ENCODE measurements at places on chromosomes 7 and 10. TPM values are rescaled to one million over a fixed set of nuclear protein-coding genes. Genes with fewer than 3 reads are reported as not detected.

The CPSF4 gene
- total RNA-seq: 24.7 TPM

The NRG3 gene
- 3.2 TPM for total RNA-seq

The IRF5 gene
- 0.17 TPM for total RNA-seq

The SRPK2 gene
- 97.9 TPM for total RNA-seq

The C7orf33 gene
- not detected for total RNA-seq

The TMEM184A gene
- total RNA-seq: 0.05 TPM

The ZNF518A gene
- 18.4 TPM for total RNA-seq

The TAS2R4 gene
- total RNA-seq: 0.42 TPM

The GALNT17 gene
- not detected for total RNA-seq

The PKD2L1 gene
- not detected for total RNA-seq

The RGR gene
- total RNA-seq: not detected

The ZNF394 gene
- 41.7 TPM for total RNA-seq

The LRRC61 gene
- 18.0 TPM for total RNA-seq

The HOXA10 gene
- total RNA-seq: 3.7 TPM

The KCND2 gene
- total RNA-seq: 0.17 TPM

The ZC3HAV1L gene
- 16.4 TPM for total RNA-seq

The STEAP4 gene
- not detected for total RNA-seq

The ZNF800 gene
- total RNA-seq: 15.2 TPM

GRCh38 chr10:104293011-104293410 is 24.0 kb downstream of the GSTO2 start:
- DNase-seq: peak; percentile 56

DNA sequence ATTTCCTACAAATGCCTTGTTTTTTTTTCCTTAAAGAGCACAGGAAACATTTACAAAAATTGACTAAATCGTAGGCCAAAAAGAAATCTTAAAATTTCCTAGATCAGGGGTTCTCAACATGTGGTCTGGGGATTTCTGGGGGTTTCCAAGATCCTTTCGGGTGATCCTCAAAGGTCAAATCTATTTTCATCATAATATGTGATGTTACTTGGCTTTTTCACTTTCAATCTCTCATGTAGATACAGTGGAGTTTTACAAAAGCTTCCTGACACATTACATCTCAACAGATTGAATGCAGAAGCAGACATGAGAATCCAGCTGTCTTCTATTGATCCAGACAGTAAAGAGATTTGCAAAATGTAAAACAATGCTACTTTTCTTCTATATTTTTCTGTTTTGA is 497.3 kb downstream of the INHBA start:
- DNase-seq: no peak

DNA sequence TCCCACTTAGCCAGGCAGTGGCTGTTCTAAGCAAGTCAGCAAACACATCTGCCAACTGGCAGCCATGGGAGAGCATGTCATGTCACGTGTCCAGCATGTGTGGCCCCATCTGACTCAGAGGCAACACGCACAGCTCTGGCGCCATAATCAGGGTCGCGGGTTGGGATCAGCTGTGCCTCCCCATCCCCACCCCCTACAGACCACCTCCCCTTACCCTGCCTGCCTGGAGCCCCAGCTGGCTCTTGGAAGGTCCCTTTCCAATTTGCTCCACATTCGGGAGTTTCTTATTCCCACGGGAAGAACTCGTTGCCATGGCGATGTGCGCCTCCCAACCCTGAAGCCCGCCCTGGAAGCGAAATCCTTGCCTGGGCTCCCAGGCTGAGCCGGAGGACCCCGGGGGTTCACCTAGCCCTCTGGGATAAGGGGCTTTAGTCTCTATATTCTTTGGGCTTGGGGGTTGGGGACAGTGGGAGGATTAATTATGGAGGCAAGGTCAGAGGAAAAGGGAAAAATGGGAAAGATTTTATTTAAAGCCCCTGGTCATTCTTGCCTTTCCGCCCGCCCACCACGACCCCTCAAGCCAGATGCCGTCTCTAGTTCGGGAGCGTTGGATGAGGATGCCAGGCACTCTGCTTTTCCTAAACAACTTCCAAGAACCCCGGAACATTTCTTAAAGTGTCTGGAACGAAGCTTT is 283.7 kb downstream of the ZEB1 start:
- DNase-seq: peak; percentile 23

- no peak for DNase-seq
Measured at GRCh38 chr7:44985033-44985695, 6.3 kb upstream of the MYO1G start.

GRCh38 chr7:88666626-88667025 is 92.9 kb upstream of the ZNF804B start:
- no peak for DNase-seq

DNA sequence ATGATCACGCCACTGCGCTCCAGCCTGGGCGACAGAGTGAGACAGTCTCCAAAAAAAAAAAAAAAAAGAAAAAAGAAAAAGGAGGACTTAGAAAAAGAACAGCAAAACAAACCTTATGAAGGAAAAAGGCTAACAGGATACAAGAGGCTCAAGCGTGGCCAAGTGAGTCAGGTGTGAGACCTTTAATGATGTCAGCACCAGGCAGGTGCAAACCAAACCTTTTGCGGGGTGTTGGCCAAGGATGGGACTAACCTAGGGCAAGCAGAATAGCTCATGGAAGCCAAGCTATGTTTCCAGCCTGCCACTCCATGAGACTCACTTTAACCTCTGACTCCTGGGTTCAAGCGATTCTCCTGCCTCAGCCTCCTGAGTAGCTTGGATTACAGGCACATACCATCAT is 11.3 kb upstream of the GNA12 start:
- no peak for DNase-seq

DNA sequence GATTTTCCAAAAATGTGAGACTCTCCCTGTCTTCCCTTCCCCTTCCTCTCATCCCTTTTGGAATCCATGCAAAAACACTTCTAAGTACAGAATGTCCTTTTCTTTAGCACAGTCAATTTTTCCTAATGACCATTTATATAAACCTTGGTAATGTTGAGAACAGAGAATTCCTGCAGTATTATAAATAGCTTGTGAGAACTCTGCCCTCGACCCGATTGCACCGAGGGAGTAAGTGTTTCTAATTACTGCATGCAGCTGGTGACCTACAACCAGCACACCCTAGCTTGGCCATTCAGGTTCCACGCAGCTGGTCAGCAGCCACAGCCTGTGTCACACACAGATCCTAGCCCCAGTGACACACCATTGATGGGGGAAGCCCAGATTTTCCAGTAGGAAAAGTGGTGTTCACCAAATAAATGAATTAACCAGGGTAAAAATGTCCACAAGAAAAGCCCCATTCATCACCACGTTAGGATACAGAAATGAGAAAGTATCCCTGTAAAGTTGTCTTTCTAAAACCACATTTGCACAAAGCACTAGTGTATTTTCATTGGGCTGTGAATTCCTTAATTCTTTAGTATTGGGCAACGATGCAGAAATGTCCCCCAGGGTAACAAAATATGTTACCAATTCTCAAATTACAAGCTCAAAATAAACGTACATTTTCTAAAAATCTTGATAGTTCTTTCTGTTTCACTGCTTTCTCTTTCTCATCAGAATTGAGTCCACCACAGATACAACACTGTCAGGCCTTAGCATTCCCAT is 499.0 kb upstream of the KLF6 start:
- DNase-seq: no peak

GRCh38 chr7:55387062-55387965 is 22.2 kb downstream of the LANCL2 start:
- peak; percentile 29 for DNase-seq

DNA sequence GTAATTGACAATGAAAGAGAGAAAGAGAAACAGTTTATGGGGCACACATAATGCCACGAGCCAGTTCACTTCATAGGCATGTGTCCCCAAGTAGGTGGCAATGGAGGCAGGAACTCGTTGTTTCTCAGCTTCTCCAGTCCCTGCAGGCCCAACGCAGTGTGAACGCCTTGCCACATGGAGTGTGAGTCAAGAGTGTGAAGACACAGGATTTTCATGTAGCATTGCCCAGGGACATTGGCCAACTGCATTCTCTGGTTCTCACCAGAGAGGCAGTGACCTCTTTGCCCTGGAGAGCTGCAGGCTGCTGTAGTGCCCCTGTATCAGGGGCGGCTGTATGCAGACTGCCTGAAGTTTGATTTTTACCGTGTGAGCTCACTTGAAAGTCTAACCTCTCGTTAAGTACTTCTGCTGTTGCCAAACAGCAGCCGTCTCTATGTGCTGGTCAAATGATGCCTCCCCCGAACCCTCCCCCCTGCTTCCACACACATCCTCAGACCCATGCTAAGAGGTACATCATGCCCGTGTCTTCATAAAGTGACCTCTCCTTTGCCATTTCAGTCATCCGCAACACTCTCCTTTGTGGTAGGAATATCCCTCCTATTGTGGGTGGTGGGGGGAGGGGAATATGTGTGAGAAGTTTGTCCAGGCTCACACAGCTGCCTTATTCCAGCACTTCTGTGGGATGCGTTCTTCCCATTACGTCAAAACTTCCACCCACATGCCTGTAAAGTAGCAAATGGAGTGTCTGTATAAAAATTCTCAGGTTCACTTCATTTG is 12.7 kb downstream of the LRRC18 start:
- DNase-seq: no peak

- DNase-seq: no peak
Measured at GRCh38 chr7:157686285-157686894, 349.6 kb downstream of the DNAJB6 start.

DNA sequence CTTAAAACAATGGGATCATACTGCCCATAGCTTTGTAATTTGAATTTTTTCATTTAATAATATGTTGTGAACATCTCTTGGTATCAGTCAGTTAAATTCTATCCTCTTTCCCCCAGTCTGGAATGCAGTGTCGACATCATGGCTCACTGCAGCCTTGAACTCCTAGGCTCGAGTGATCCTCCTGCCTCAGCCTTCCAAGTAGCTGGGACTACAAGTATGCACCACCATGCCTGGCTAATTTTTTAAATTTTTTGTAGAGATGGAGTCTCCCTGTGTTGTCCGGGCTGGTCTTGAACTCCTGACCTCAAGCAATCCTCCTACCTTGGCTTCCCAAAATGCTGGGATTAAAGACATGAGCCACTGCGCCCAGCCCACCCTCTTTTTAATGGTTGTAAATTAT is 34.6 kb downstream of the MPLKIP start:
- DNase-seq: no peak

- no peak for DNase-seq
Measured at GRCh38 chr10:113177156-113177935, 227.3 kb downstream of the TCF7L2 start.

DNA sequence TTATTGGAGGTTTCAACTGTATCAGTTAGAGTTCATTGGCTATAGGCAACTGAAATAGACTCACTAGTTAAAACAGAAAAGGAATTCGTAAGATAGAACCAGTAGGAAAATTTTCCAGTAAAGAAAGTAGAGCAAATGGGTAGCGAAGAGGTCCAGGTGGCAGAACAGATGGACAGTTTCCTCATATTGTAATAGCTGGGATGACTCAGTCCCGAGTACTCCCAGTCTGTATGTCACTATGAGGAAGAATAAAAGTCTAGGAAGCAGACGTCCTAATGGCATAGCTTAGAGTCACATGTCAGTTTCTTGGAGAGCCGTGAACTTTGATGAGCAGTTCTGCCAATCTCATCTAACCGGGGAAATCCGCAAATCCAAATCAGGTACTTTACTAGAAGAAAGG is 95.3 kb downstream of the RNF32 start:
- peak; percentile 88 for DNase-seq

DNA sequence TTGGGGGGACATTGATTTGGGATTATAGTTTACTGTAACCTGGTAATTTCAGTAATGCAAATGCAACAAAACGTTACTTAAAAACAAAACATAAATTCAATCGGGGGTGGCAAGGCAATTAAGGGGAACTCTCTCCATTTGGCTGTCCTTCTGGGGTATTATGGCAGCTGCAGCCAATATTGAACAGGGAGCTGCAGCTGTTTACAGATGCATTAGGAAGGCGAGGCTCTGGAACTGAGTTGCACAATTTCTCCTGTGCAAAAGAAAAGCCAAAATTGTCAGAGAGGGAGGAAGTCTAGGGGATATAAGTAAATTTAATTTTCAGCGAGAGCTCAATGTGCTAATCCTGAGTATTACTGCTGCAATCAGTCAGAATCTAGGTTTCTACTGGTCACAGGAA is 36.1 kb downstream of the NEUROD6 start:
- DNase-seq: no peak

GRCh38 chr10:5525561-5526341 is 990 bp downstream of the CALML3 start:
- no peak for DNase-seq

- DNase-seq: peak; percentile 96
Measured at GRCh38 chr10:32139223-32140073, 83.2 kb upstream of the KIF5B start.

GRCh38 chr7:136655414-136655813 is 213.0 kb upstream of the CHRM2 start:
- DNase-seq: no peak

DNA sequence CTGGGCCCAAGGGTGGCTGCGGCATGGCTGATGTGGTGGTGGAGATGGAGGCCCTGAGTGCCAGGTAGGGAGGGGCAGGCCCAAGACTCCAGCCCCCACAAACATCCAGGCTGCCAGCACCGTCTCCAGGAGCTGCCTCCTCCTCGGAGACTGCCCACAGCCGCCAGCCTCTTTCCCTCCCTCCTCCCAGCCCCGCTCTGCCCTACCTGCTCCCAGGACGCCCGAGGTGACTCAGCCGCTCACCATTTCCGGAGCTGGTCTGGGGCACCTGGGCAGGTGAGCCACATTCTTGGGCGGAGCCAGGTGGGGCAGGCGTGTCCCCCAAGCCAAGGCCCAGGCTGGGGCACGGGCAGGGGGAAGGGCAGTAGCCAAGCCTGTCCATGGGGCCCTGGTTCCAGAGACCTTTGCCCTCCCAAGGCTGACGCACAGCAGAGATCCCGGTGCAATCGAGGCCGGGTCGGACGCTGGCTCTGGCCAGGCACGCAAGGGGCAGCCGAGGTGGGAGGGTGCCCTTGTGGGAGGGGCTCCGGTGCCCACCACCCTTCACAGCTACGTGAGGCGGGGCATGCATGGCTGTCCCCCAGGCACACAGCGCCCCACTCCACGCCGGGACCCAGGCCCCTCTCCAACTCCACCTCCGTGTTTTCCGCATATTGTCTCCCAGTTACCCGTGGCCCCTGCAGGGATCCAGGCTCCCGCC is 8.8 kb downstream of the ADAP1 start:
- DNase-seq: no peak

DNA sequence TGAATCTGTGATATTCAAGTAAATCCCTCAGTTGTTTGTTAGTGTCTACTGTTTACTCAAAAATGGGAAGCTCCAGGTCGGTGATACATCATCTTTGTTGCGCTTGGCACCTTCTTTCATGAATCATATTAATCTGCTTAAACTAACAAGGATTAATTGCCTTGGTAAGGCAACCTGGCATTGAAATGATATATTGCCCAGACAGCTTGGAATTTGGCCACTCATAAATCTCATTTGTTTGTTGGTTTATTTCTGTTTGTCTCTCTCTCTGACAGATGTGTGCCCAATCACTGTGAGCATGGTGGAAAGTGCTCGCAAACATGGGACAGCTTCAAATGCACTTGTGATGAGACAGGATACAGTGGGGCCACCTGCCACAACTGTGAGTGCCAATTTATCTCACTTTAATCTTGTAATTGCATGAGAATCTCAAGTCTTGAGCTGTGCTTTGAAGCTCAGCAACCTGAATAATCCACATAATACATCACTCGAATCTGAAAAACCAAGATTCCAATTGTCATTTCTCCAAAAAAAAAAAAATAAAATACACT is 1104.8 kb upstream of the C7orf33 start:
- no peak for DNase-seq
